ENCODE measurements at places on chromosomes 2 and 18. TPM values are rescaled to one million over a fixed set of nuclear protein-coding genes. Genes with fewer than 3 reads are reported as not detected.

Gene SERPINB10
- 1.2 TPM for total RNA-seq

Gene EVA1A
- total RNA-seq = 34.6 TPM

Gene UGT1A3
- not detected for total RNA-seq

Gene KCNF1
- total RNA-seq = 0.70 TPM

Gene SERPINB13
- not detected for total RNA-seq
